Pancreas (tissue), 10 donors: ENCODE measurements at places on chromosomes 2 and 18.
A peak's percentile ranks its signal among the peaks of the same experiment; 100 is the strongest.

DNA sequence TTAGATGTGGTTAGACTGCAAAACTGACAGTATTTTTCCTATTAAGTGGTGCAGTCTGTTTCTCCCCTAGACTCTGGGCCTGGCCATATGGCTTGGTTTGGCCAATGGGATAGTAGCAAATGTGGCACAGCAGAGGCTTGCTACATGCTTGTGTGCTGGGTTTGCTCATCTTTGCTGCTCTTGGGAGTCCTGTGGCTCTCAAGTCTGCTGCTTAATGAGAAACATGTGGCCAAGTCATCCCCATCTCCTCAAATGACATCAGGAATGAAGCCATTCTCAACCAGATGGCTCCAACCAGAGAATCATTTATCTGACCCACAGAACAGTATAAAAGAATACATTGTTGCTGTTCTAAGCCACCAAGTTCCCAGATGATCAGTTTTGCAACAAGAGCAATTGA is 57.1 kb upstream of the PAX3 start:
- H3K4me3 ChIP-seq: no peak overlapping the region
- no peaks in the 10 kb centered on the region for H3K27me3 ChIP-seq
- H3K4me1 ChIP-seq: no peaks in the 10 kb centered on the region
- DNase-seq: no peak
- no peak overlapping the region for H3K27ac ChIP-seq

GRCh38 chr2:140986456-140986855 is 1144.4 kb downstream of the LRP1B start:
- DNase-seq: no peak
- H3K4me1 ChIP-seq: no peaks in the 10 kb centered on the region
- H3K27me3 ChIP-seq: no peaks in the 10 kb centered on the region
- H3K27ac ChIP-seq: no peak overlapping the region
- no peak overlapping the region for H3K4me3 ChIP-seq

DNA sequence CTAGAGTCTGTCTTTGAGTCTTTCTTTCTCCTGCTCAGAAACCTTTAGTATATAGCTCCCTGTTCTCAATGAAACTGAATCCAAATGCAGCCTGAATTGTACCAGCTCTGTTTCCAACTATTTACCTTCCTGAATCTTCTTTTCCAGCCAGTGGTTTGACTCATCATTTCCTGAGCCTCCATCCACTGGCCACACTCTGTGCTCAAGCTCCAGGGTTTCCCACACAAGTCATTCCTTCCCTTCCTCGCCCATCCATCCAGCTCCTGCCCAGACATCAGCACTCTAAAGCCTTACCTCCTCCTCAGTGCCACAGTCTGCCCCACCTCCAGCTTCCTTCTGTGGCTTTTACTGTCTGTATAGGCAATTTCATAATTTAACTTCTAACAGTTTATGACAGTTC is 233.6 kb upstream of the RASGRP3 start:
- no peak for DNase-seq
- H3K36me3 ChIP-seq: no peaks in the 10 kb centered on the region
- no peaks in the 10 kb centered on the region for H3K4me1 ChIP-seq
- H3K4me3 ChIP-seq: no peak overlapping the region
- H3K27me3 ChIP-seq: no peaks in the 10 kb centered on the region
- H3K27ac ChIP-seq: no peak overlapping the region

DNA sequence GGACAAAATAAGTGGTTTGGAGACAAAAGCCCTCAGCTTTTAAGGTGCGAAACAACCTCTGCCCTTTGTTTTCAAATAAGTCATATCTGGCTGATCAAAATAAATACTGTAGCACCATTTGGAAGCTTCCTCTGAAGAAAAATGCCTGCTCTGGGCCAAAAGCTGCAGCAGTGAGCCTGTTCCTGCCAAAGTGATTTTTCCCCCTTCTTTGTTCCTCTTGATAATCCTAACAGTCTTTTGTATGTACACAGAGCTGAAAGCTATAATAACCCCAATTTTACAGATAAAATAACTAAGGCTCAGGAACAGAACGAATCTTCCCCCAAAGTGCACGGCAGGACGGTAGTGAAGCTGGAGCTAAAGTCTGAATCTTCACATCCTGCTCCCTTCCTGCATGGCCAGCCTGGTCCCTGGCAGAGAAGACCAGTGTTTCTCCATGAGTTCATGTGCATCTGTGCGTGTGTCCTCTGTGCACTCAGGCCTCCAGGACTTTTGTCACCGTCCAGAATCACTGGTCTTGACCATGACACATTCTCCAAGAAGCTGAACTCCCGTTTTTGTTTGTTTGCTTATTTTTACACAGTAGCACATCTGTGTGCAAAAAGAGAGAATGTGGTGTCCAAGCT is 2114.1 kb upstream of the PIK3C3 start:
- DNase-seq: no peak
- no peaks in the 10 kb centered on the region for H3K4me1 ChIP-seq
- H3K27me3 ChIP-seq: no peaks in the 10 kb centered on the region
- no peaks in the 10 kb centered on the region for H3K36me3 ChIP-seq
- peak overlapping the region; percentile 22 for H3K4me3 ChIP-seq

- no peak for DNase-seq
- no peak overlapping the region for H3K4me3 ChIP-seq
- H3K27me3 ChIP-seq: no peaks in the 10 kb centered on the region
- H3K27ac ChIP-seq: no peak overlapping the region
- no peaks in the 10 kb centered on the region for H3K4me1 ChIP-seq
Measured at GRCh38 chr2:20526160-20526559, 79.3 kb downstream of the RHOB start.

DNA sequence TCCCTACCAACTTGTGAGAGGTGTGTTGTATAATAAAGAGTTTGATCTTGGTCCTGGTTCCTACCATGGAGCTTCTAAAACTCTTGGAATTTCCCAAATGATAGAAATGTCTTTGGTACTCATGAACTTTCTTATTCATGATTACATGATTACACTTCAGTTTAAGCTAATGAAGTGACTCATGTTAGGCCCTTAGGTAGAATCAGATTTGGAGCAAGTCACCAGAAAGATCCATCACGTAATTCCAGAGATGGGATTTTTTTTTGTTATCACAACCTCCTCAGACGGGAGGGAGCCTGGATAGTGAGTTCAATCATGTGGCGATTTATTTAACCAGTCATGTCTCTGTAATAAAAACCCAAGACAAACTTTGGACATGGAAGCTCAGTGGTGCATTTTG is 1287.6 kb upstream of the ZEB2 start:
- H3K4me3 ChIP-seq: no peak overlapping the region
- no peaks in the 10 kb centered on the region for H3K36me3 ChIP-seq
- no peak overlapping the region for H3K27ac ChIP-seq
- H3K4me1 ChIP-seq: no peaks in the 10 kb centered on the region

DNA sequence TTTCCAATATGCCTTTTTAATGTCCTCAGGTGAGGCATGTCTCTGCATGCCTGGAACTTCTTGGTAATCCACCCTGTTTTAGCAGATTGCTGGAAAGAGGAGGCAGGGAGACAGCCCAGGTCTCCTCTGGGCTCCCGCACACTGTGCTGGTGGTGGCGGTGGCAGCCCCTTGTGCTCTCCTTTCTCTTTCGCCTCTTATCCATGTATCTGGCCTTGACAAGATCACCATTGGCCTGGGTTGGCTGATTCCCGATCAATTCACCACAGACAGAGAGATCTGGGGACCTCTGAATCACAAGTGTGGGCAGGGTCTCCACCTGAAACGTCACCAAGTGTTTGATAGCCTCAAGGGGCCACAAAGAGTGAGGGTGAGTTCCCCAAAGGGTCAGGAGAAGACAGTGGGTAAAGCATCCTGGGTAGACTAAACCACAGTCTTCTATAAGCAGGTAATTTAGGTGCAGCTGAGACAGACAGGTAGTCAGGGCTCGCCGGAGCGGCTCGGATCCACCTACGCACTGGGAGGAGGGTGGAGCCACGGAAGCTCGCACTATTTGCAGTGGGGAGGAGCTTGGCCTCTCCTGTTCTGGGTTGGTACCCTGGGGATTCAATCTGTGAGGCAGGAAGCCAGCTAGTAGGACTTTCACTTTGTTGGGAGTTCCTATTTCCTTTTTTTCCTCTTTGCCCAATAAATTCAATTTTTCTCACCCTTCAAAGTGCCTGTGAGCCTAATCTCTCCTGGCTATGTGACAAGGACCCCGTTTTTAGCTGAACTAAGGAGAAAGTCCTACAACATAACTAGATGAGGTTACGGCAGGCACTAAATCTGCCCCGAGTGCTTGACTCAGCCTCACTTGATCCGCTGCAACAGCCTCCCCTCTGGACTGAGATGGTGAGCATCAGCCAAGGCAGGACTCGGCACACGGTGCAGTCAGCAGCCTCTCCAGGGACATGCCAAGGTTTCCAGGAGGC is 57.6 kb downstream of the SLC4A3 start:
- peak overlapping the region; percentile 73 for H3K27ac ChIP-seq
- H3K4me1 ChIP-seq: no peaks in the 10 kb centered on the region
- peak overlapping the region; percentile 40 for H3K4me3 ChIP-seq
- no peaks in the 10 kb centered on the region for H3K27me3 ChIP-seq
- peak; percentile 61 for DNase-seq
- H3K36me3 ChIP-seq: no peaks in the 10 kb centered on the region

DNA sequence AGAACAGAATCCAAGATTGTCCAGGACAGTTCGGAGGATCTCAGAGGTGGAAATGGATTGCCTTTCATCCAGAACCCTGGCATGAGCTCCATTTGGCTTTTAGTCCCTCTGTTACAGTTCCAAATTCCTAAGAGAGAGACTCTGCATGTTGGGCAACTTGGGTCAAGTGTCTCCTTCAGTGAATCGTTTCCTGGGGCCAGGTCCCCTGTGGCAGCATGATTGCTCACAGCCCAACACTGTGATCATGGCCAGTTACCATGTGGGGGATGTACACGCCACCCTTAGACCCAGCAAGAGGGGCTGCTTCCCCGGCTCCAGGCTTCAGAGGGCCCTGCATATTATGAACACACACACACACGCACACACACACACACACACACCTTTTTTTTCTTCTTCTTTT is 118.6 kb upstream of the GLI2 start:
- H3K4me1 ChIP-seq: no peaks in the 10 kb centered on the region
- H3K27ac ChIP-seq: no peak overlapping the region
- DNase-seq: no peak

DNA sequence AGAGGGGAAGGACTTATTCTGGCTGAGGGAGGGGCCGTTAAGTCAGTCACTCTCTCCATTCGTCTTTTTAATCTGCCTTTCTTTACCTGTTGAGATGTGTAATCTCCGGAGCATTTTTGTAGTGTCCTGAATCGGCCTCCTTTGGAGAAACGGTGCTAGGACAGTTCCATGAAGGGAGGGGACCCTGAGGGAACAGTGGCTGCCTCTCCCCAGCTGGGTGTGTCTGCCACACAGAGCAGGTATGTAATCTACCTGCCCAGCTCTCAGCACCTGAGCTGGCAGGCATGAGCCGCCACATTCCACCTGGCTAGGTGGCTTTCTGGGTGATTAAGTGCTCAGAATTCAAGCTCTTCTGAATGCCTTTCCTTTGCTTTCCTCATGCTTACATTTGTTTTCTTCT is 131.2 kb downstream of the WDSUB1 start:
- peak overlapping the region; percentile 27 for H3K27ac ChIP-seq
- DNase-seq: peak; percentile 69
- H3K4me1 ChIP-seq: peaks cover 51% of the 10 kb centered on the region
- no peaks in the 10 kb centered on the region for H3K27me3 ChIP-seq
- H3K4me3 ChIP-seq: peak overlapping the region; percentile 8
- H3K36me3 ChIP-seq: no peaks in the 10 kb centered on the region

- H3K36me3 ChIP-seq: no peaks in the 10 kb centered on the region
- H3K27me3 ChIP-seq: no peaks in the 10 kb centered on the region
- no peak overlapping the region for H3K4me3 ChIP-seq
- H3K4me1 ChIP-seq: no peaks in the 10 kb centered on the region
Measured at GRCh38 chr2:79740879-79741443, 228.1 kb downstream of the CTNNA2 start.

- H3K27me3 ChIP-seq: no peaks in the 10 kb centered on the region
- no peak for DNase-seq
- H3K4me3 ChIP-seq: no peak overlapping the region
Measured at GRCh38 chr2:95376311-95377215, 25.9 kb upstream of the FAHD2A start.

GRCh38 chr18:34921226-34921625 is 120.0 kb upstream of the MAPRE2 start:
- no peak overlapping the region for H3K27ac ChIP-seq
- no peak overlapping the region for H3K4me3 ChIP-seq
- H3K36me3 ChIP-seq: no peaks in the 10 kb centered on the region
- H3K27me3 ChIP-seq: no peaks in the 10 kb centered on the region
- DNase-seq: no peak

- DNase-seq: no peak
- no peaks in the 10 kb centered on the region for H3K4me1 ChIP-seq
- no peak overlapping the region for H3K4me3 ChIP-seq
- peaks cover 29% of the 10 kb centered on the region for H3K36me3 ChIP-seq
Measured at GRCh38 chr2:191001032-191001431, 12.9 kb downstream of the STAT1 start.

DNA sequence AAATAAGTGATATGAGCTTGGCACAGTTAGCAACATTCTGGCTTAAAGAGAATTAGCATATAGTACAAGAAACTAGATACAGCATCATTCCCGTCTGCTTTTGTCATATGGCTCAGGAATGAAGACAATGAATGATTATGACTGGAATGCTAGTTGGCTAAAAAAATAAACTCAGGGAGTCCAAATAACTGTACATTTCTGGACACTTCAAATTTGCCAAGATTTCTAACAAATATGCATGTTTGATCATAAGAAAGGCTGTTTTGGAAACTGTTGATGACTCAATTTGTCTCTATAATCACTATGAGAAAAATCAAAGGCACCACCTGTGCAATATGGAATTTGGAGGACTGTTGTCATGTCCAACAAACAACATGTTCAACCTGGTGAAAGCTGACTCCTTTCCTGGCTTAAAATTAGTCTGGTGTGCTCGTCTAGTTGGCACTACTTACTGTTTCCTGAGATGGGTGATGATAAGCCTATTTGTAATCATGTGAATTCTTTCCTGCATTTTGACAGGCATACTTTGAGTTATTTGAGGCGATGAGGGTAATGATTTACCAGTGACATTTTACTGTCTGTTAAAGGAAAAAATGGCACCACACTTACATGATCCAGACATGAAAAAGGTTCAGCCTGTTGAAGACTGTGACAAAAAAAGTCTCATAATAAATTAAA is 133.9 kb upstream of the CDH20 start:
- H3K27me3 ChIP-seq: no peaks in the 10 kb centered on the region
- H3K4me3 ChIP-seq: no peak overlapping the region

DNA sequence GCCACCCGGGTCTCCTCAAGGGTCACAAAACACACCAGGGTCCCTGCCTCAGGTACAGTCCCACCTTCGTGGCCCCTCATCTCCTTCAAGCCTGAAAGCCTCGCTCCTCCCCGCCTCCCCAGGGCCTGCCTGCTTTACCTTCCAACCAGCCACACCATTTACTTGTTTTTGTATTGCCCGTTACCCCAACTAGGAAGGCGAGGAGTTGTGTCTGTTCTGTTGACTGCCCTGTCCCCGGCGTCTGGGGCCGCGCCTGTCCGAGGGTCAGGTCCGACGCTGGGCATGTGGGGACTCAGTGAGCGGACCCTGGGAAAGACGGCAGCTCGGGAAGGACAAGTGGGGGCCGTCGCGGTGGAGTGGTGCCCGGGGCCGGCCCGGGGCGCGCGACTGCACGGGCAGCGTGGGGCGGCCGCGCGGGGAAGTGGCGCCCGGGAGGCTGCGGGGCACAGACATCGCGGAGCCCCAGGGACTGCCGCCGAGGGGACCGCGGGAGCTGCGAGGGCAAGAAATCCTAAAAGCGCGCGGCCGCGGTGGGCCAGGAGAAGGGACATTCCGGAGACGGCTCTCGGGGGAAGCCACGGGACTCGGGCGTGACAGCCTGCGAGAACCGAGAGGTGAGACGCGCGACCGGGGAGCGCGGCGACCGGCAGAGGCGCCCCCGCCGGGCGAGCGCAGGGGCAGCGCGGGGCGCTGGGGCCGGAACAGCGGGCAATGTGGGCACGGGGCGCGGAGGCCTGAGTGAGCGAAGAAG is 797 bp upstream of the GRHL1 start:
- no peaks in the 10 kb centered on the region for H3K36me3 ChIP-seq
- H3K27ac ChIP-seq: peak overlapping the region; percentile 49
- DNase-seq: peak; percentile 64
